Amygdala (tissue), 56 donors: ENCODE measurements at places on chromosomes 1 and 21.

DNA sequence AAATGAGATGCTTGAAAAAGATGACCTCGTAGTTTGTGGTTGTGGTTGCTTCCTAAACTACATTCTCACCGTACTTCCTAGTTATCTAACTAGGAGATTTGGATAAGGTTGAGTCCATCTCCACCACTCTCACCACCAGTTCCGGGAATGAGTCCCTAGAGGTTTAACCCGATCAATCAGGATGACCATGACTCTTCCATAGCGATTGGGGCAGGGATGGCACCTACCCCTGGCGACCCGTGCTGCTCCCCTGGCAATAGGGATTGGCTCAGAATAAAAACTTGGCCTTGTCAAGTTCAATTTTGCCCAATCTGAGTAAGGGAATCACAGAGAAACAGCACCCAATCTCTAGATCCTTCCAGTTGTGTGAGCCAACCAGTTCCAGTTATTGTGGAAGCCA, 2.7 kb upstream of the MIS18A start:
- DNase-seq, result no peak

GRCh38 chr1:48760857-48761256, 15.8 kb downstream of the BEND5 start:
- no peak for DNase-seq

DNA sequence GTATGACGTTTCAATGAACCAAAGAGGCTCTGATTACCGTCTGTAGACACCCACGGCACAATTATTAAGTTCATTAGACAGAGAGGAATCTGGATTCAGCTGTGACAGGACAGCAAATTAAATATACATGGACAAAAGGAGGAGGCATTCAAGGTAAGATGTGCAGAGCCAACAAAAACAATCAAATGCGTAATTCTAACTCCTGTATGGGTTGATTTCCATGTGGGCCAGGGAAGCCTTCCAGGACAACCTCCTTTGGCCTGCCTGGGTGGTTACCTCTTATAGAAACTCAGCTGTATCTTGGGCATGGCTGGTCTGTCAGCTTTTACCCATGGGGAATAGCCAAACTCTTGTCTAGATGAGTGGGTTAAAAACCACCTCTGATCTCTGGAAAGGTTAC, 43.8 kb downstream of the CCN1 start:
- DNase-seq, result no peak

GRCh38 chr1:185679220-185679619, 55.0 kb upstream of the HMCN1 start:
- DNase-seq, result no peak

GRCh38 chr1:7916501-7916830, 24.2 kb downstream of the TNFRSF9 start:
- DNase-seq, result no peak

- DNase-seq, result no peak
Observed at GRCh38 chr1:65432918-65433317, 12.4 kb downstream of the LEPR start.

GRCh38 chr1:61077676-61078541, 4.5 kb upstream of the NFIA start:
- DNase-seq, result peak; percentile 88

- DNase-seq, result no peak
Observed at GRCh38 chr1:4404854-4405590, 249.4 kb upstream of the AJAP1 start.

GRCh38 chr1:28122183-28122582, 33.8 kb upstream of the EYA3 start:
- DNase-seq, result no peak

DNA sequence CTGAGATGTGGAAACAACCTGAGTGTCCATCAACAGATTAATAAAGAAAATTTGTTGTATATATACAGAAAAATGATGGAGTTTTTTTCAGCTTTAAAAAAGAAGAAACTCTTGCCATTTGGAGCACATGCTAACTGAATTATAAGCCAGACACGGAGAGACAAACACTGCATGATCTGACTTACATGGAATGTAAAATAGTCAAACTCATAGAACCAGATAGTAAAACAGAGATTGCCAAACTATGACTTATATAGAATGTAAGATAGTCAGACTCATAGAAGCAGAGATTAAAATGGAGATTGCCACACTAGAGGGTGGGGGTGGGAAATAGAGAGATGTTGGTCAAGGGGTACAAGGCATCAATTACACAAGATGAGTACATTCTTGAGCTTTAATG, 1786.6 kb downstream of the PLA2G4A start:
- no peak for DNase-seq

DNA sequence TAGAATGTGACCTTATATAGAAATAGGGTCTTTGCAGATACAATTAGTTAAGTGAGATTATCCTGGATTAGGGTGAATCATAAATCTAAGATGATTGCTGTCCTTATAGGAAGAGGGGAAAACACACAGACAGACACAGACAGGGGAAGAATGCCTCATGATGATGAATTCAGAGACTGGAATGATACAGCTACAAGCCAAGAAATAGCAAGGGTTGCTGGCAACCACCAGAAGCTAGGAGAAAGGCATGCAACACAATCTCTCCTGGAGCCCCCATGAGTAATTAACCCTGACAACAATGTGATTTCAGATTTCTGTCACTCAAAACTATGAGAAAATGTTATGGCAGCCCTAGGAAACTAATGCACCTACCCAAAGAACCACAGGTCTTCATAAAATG, 19.1 kb upstream of the PPIH start:
- DNase-seq, result no peak
